ENCODE measurements at places on chromosomes 4 and X.

DNA sequence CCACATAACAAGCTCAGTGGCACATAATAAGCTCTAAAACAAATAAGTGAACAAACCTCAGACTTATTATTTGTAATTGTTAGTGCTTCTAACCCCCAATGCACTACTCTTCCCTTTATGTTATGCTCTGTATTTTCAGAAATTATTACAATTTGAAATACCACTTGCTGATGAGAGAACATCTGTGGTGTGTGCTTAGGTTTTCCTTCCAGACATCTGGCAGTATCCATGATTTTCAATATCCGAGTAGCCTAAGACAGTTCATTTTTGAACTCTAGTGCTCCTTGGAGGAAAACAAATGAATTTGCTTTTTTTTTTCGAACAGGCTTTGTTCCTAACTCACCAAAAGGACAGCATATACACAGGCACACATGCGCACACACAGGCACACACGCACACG is 278.7 kb upstream of the CLNK start:
- no peak for DNase-seq

- DNase-seq, result no peak
Measured at GRCh38 chr4:139278485-139278884, 1.5 kb downstream of the MGARP start.

DNA sequence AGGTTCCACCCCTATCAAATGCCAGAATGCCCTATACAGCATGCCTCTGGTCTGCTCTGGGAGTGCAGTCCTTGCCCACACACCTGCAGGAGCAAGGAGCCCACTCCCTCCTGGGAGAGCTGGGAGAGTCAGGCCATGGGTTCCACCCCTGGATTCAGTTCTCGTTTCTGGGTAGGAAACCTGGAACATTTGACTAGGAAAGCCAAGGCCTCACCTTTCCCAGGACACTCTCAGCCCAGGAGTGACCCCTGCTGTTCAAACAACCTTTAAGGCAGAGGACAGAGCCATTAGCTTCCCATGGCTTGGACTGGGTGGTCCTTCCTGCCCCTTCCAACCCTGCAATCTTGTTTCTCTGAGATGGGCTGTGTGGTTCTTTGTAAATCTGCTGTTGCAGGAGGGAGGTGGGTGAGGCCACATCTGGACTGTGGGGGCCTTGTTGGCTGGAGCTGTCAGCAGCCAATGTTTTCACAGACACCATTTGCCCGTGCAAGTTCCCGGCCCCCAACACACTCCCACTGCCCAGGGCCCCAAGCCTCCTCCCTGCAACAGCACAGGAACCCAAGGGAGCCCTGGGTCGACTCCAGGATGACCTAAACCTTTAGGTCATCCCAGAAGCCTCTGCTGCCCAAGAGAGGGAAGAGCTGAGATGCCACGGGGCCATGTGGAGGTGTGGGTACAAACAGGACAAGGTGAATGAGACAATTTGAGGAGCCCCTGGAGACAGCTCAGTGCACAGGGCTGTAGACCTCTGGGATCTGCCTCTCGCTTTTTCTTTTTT is 104.4 kb downstream of the PJA1 start:
- DNase-seq, result no peak

DNA sequence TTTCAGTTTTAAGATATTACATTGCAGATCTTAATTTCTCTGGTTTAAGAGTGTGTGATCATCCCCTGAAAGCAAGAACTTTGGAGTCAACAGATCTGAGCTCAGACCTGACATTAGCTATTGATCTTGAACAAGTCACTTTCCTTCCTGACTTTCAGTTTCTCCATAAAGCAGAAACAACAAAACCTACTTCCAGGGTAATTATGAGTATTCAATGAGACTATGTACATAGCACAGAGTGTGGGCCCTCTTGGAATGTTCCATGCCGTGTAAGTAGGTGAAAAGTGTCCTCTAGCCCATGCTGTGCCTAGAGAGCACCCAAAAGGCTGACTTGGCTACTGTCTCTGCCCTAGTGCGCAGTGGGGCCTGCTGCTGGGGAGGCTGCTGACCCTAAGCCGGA is 188.0 kb upstream of the RPL34 start:
- DNase-seq, result no peak

DNA sequence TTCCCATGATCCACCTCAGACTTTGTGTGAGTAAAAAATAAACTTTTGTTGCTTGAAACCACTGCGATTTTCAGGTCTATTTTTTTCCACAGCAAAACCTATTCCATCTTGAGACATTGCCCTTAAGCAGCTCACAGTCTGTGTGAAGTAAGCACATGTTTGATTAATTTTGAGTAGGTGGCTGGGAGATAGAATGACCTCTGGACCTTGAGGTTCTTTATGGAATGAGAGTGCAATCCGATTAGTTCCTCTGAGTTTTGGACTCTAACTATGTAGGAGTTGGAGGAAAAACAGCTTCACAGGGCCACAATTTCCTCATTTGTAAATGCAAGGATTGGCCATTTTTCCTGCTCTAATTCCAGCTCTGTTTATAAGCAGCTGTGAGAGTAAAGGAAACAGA is 234.1 kb upstream of the IGFBP7 start:
- DNase-seq, result no peak

DNA sequence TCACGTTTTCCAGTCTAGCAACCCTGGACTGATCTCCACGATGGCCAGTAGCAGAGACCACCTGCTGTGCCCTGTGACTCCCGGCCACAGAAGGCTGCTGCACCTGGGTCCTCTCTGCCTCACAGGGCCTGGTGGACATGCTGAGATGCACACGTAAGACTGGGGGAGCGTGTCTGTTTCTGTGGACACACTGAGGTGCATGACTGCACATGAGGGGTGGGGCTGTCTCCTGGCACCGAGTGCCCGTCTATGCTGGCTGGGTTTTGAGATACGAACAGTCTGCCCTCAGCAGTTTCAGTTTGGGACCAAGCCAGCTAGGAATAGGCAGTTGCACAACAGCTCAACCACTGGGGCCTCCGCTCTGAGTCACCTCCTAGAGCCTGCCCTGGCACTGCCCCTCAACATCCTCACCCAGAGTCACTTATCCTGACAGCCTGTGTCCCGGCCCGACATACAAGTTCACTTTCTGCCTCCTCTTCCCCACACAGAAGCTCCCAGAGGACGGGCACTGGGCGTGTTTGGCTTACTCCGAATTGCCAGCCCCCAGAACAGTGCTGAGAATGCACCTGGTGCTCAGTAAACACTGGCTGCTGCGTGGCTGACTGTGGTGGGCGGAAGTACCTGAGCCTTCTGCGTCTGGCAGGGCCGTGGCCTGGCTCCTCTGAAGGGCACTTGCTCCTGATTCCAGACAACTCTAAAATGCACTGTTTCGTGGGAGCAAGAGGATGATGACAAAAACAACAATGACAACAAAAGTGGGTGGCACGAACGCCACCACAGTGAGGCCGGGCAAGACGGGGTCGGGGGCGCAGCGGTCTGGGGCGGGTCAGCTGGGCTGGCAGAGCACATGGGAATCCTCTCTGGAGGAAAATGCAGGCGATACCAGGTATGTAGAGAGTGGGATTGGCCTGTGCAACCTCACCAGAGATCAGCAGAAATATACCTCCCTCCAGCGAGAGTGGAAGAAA is 30.9 kb downstream of the RNF212 start:
- no peak for DNase-seq

GRCh38 chr4:74549936-74550335 is 105.0 kb downstream of the AREG start:
- DNase-seq, result no peak

DNA sequence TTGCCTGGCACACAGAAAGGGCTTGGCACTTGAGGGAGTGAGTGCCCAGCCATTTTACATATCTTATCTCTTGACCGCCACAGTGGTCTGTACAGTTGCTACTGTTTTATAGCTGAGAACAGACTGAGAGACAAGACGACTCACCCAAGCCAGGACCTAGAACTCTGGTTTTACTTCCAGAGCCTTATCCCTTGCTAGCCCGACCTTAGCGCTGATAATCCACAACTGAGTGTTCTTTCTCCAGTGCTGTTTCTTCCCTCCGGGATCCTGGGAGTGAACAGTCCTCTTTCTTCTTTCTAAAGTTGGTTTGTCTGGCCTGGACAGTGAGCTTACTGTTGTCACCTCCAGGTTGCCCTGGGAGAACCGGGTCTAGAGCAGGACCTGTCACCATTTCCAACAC is 52.5 kb upstream of the TADA2B start:
- DNase-seq, result no peak

DNA sequence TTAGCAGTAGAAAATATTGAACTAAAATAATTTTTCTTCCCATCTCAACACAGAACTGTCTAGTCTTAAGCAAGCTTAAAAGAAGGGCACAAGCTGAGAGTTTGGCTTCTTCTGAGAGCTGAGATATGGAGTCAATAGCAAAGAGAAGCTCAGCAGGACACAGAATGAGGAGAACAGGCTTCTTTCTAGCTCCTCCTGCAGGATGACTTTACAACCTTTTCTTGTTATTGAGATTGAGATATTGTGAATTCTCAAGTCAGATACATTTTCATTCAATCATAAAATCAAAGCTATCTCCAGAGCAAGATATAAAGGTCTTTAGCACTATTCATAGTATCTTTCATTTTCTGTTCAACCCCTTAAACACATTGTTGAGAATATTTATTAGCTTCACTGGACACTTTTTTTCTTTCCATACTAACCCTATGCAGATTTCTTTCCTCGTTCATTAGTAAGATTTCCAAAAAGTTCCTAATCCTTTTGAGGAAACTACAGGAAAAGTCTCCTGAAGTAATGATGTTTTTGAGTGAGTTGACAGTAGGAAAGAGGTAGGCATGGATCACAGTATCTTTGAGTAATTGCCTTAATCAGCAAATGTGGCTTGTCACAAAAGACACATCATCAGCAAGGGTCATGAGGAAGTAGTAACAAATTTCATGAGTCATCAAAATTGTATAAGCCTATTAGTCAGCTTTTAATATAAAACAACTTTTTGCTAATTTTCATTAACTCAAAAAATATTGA is 17.8 kb upstream of the CXCL3 start:
- no peak for DNase-seq

DNA sequence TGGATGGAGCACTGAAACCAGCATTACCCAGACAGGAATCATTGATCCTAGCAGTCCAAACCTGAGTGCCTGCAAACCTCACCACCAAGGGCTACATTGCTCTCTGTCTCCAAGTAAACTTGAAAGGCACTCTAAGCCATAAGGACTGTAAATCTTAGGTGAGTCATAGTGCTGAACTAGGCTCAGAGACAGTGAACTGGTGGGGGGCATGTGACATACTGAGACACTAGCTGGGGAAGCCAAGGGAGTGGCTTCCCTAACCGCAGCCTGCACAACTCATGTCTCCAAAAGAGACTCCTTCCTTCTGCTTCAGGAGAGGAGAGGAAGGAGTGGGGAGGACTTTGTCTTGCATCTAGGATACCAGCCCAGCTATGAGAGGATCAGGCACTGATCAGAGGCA is 235.5 kb upstream of the ACTRT1 start:
- DNase-seq, result no peak

GRCh38 chr4:189050643-189051042 is 890.0 kb upstream of the FRG1 start:
- DNase-seq, result no peak

GRCh38 chr4:41686893-41687292 is 61.6 kb downstream of the PHOX2B start:
- no peak for DNase-seq

- DNase-seq, result no peak
Measured at GRCh38 chr4:825971-826330, at the start of gene CPLX1. Gene CPLX1 (minus strand): TSS chr4:826129. CDS start chr4:824522, 1,607 bp downstream.

DNA sequence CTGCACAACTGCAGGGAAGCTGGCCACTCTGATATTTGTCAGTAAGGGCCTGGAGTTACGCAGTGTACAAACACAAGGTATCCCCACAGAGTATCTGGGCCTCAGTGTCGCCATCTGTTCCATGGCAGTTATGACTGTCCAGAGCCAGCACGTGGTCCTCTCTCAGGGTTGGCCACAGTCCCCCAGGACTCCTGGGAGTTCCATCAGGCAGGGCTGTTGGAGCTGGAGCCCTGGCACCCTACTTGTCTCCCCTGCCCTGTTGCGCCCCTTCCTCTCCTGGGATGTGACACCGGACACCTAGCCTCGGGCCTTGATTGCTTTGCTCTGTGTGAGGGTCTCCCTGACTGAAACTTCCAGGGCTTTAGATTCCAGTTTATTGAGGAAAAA is 8.4 kb downstream of the HTRA3 start:
- DNase-seq, result no peak

DNA sequence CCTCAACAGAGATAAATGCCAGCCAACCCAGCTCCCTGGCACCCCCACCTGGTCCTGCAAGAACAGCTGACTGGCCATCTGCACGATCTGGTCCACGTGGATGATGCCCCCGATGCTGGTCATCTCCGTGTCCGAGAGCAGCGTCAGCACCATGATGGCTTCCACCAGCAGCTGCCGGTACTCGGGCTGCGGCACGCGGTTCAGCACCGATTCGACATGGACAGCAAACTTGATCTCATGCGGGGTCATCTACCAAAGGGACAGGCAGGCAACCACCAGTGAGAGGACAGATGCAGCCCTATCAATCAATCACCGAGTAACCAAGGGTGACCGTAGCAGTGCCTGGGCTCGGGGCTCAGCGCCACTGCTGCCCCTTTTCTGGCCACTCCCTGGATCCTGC is 89.8 kb downstream of the PHKA2 start:
- no peak for DNase-seq

- DNase-seq, result no peak
Measured at GRCh38 chrX:149628768-149629167, 2.8 kb downstream of the TMEM185A start.

GRCh38 chr4:141056473-141056872 is 76.8 kb downstream of the RNF150 start:
- no peak for DNase-seq

GRCh38 chr4:8702516-8703400 is 110.2 kb downstream of the CPZ start:
- no peak for DNase-seq

DNA sequence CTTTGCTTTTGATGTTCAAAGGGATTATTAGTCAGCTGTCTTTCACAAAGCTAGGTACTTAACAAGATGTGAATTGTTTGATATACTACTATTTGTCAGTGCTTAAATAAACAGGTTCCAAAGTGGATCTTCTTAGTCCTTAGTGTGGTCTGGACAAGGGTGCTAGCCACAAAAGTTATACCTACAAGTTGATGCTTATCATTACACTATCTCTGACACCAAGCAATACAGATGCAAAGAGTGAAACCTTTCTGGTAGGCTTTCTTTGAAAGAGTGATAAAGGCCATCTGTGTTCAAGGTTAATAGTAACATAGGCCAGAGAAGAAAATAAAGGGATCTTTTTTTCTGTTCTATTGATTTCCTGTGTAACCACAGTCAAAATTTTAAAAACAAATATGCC is 12.2 kb upstream of the RBPJ start:
- DNase-seq, result no peak

GRCh38 chr4:181823645-181824044 is 419.6 kb upstream of the TENM3 start:
- no peak for DNase-seq

DNA sequence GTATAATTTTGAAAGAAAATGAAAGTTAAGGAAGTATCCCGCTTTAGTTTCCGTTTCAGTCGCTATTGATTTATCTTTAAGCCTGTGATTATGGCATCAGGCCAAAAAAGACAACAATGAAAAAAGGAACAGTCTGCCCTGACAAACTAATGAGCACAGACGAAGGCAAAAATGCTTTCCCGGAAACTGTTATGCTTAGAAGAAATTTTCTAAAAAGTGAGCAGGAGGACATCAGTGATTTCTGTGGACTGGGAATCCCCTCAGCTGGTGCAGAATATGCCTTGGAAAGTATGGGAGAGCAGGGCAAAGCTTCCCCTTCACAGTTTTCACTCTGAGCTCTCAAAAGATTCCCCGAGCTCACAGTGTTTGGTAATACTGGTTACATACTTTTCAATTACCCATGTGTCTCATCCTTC is 5.1 kb upstream of the CXCL10 start:
- no peak for DNase-seq

- DNase-seq, result no peak
Measured at GRCh38 chrX:55794405-55794804, 76.9 kb downstream of the RRAGB start.

Data from activated gamma-delta T cell treated with Interleukin-2 at 50 U/mL for 16 hours (primary cell).